ENCODE measurements at places on chromosomes 4 and X. TPM values are rescaled to one million over a fixed set of nuclear protein-coding genes. Genes with fewer than 3 reads are reported as not detected.

Gene CSN1S1
- total RNA-seq = not detected

GRCh38 chrX:37644381-37645305 is 40.9 kb upstream of the XK start:
- no peak for DNase-seq

Gene GLRA3
- not detected for total RNA-seq

DNA sequence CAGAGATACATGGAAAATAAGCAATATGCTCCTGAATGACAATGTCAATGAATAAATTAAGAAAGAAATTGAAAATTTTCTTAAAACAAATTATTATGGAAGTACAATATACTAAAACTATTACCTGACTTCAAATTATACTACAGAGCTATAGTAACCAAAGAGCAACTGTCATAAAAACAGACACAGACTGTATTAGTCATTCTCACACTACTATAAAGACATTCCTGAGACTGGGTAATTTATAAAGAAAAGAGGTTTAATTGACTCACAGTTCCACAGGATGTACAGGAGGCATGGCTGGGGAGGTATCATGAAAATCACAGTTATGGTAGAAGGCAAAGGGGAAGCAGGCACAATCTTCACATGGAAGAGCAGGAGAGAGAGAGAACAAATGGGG is 60.0 kb upstream of the CYSLTR1 start:
- no peak for DNase-seq

- DNase-seq = no peak
These were observed 42.4 kb downstream of the DCUN1D4 start for GRCh38 chr4:51885363-51885762.

Gene TRMT10A
- 6.5 TPM for total RNA-seq

DNA sequence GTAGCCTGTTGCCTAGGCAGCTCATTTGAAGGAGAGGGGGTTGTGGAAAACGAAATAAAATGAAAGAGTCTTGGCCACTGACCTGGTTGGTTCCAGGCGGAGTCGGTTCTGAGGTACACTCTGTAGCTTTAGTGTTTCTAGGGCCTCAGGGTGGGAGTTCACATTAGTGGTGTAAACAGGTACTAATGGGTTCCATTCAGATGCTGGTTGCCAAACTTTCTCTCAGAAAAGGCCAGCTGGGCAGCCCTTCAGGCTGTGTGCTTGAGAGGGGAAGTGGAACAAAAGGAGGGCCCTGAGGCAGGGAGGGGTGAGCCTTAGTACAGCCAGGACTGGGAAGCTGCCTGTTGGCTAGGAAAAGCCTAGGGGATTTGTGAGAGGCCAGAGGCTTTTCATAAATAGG is 24.8 kb downstream of the NHSL2 start:
- DNase-seq = no peak

GRCh38 chr4:135383356-135384288 is 1182.0 kb upstream of the PABPC4L start:
- DNase-seq = no peak

GRCh38 chr4:63618883-63619718 is 790.1 kb downstream of the TECRL start:
- no peak for DNase-seq

DNA sequence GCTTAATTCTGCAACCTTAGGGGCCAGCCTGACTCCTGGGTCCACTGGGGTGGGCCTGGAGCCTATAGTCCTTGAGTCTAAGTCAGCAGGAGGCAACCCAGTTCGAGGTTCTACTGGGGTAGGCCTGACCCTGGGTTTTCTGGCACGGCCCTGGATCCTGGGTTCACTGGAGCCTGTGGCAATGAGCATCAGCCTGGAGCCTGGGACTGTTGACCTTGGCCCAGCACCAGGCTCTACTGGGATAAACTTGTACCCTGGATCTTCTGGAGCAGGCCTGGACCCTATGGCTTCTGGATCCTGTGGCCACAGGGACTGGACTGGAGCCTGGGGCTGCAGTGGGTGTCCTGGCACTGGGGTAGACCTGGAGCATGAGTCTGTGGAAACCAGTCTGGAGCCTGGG is 874.3 kb upstream of the INTU start:
- no peak for DNase-seq

GRCh38 chrX:141133272-141133671 is 43.7 kb downstream of the LDOC1 start:
- no peak for DNase-seq

Gene ADD1
- 147 TPM for total RNA-seq

DNA sequence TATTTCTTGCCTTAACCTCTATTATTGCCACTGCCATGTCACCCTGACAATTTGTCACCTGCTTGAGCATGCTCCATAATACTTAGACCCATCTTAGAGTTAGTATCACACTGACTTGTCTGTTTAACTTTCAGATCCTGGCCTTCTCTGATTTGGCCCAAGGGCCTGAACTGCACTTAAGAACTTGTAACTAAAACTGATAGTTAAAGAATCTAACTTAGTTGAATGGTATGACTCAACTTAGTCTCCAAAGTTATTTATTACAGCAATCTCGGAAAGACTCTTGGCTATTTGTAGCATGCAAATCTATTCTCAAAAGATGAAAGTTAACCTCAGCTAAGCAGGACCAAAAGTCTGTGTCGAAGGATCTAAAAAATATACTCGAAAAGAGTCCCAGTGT is 72.3 kb downstream of the IGSF1 start:
- no peak for DNase-seq

GRCh38 chr4:134533068-134533467 is 331.5 kb upstream of the PABPC4L start:
- no peak for DNase-seq

DNA sequence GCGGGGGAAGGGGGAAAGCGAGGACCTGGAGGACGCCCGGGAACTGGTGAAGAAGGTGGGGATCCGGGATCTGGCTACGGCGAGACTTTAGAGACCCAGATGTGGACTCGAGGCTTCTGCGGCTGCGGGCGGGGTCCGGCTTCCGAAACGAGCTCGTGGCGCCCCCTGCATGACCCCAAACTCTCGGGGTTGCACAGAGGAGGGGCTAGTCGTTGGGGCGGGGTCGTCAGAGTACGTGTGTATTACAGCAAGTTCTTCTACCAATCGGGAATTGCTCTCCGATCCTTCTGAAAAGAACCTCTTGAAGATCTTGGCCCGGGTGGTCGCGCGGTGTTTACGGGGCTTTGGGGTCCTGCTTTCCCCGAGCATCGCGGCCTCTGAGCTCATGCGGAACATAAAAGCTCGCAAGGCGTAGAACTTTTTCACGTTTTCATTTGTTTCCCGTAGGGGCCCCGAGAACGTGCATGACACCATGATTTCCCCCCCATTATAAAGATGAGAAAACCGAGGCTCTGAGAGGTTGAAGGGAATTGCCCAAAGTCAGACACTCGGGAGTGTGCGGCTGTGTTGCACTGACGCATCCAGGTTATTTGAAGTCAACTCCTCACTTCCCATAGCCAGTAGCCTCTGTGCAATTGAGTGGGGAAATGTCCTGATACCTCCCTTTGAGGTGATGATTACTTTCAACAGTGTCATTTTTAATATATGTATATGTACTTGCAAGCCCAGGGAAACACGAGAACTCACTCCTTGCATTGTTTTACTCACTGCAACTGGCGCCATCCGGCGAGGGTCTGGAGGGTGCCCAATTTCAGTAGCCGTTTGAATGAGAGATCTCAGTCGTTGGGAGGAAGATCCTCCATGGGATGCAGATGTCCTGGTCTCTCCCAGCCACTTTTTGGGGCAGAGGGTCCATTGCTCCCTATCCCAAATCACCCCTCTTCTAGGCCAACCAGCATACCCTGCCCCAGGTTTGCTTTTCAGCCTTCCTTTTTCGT is at the start of gene BEND4:
TSS of gene BEND4 (minus strand) at position 149 of the 998 bp plus-strand sequence. CDS start 512 bp downstream, outside the sequence.
- no peak for DNase-seq

Gene RAB39B
- 8.4 TPM for total RNA-seq

GRCh38 chr4:90001023-90001422 is 106.4 kb downstream of the MMRN1 start:
- DNase-seq = no peak

Gene NAP1L3
- 3.2 TPM for total RNA-seq

Gene MAGEA6
- total RNA-seq = not detected

DNA sequence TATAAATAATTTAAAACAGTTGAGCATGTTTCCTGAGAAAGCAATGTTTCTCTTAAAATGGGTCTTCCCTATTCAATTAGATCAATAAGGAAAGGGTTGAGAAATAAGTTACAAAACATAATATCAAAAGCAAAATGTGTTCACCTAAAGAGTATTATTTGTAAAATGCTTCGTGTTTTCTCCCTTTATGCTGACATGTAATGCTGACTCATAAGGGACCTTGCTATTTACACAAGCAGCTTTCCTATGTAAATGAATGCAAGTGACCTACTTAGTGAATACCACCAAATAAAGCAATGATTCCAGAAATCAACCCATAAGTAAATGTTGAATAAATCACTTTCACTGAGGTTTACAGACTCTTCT is 91.5 kb downstream of the ELOVL6 start:
- DNase-seq = no peak

GRCh38 chr4:134677209-134677814 is 475.7 kb upstream of the PABPC4L start:
- no peak for DNase-seq

- no peak for DNase-seq
These were observed 69.7 kb downstream of the FAT1 start for GRCh38 chr4:186653969-186654368.

Gene SRPX
- not detected for total RNA-seq

Gene REST
- total RNA-seq = 41.4 TPM

GRCh38 chr4:129581305-129581704 is 485.4 kb downstream of the C4orf33 start:
- DNase-seq = no peak

DNA sequence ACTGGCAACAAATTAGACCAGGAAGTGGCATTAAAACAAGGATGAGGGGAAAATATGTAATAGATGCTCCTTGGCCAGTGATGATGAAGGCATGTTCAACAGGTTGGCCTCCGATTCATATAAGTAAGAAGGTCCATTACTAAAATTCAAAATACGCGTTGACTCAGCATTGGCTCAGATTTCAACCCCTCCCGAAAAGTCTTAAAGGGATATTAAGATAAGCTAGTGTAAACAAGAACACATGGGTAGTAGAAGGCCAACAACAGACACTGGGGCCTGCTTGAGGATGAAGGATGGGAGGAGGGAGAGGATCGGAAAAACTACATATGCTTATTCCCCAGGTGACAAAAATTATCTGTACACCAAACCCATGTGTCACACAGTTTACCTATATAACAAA is 19.1 kb upstream of the LAP3 start:
- DNase-seq = no peak

GRCh38 chrX:136963973-136964372 is 69.8 kb downstream of the GPR101 start:
- DNase-seq = no peak

Gene RS1
- total RNA-seq = not detected

All from activated T-cell treated with anti-CD3 and anti-CD28 coated beads, Interleukin-2, amount 50 U/mL, for 4 hours (primary cell).